ENCODE measurements at places on chromosomes 2 and 18.

DNA sequence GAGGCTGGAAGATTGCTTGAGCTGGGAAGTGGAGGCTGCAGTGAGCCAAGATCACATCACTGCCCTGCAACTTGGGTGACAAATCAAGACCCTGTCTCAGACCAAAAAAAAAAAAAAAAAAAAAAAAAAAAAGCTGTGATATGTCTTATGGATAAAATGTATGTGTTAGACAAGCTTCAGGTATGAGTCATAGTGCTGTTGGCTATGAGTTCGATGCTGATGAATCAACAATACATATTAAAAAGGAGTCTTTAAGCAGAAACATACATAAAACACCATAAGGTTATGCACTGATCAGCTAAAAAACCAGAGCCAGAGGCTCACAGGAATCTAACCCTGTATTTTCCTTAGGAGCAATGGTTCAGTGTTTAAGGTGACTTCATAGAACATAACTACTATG lies 332.3 kb downstream of the NCKAP5 start:
- DNase-seq = no peak

DNA sequence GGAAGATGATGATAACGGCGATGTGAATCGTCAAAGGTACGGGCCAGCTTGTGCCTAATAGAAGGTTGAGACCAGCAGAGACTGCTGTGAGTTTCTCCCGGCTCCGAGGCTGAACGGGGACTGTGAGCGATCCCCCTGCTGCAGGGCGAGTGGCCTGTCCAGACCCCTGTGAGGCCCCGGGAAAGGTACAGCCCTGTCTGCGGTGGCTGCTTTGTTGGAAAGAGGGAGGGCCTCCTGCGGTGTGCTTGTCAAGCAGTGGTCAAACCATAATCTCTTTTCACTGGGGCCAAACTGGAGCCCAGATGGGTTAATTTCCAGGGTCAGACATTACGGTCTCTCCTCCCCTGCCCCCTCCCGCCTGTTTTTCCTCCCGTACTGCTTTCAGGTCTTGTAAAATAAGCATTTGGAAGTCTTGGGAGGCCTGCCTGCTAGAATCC lies 3.0 kb downstream of the FZD7 start:
- DNase-seq = no peak

GRCh38 chr18:51157215-51157614 lies 40.3 kb downstream of the MEX3C start:
- no peak for DNase-seq

DNA sequence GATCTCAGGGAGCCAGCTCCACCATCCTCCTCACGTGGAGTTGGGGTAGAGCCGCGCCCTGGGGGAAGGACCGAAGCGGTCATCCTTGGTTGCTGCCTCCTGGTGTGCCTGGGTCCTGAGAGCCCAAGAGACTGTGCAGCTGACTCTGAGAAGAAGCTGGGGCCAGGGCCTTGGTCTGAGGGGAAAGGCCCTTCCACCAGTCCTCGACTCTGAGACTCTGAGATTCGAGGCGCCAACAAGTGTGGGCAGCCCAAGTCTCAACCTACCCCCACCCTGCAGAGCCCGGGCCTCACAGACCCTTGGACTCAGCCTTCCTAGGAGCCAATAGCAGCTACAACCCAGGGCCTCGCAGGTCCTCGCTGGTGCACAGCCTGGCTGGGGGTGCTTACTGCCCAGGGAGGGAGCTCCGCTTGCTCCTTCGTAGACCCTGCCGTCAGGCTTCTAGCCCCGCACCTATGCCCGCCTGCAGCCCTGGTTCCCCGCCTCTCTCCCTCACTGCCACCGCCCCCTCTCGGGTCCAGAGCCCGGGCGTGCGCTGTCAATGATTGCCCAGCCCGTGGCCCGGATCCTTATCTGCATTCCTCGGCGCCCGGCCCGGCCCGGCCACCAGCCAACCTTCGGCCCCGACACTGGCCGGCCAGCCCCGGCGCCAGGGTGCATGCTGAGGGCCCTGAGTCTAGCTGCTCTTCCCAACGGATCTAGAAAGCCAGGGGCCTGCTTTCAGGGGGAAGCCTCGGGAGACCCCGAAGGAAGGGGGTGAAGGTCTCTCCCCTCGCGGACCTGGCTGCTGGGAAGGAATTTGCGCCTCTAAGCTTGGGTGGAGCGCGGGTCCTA lies 2.0 kb downstream of the IHH start:
- no peak for DNase-seq

DNA sequence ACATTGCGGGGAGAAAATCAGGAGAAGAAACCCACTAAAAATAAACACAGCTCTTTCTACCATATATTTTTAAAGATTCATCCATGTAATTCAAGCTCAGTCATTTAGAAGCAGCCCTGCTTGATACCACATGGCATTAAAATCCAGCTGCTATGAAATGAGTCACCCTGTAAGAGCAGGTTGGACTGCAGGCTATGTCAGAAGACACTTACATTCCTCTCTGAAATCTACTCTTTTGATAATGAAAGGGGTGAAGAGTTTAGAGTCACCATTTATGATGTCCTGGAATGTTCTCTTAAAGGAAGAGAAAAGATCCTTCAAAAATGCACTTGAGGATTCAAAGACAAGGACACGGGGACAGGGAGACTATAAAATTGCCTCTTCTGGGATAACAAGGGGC lies 100.6 kb upstream of the APCDD1 start:
- DNase-seq = no peak

- no peak for DNase-seq
Measured at GRCh38 chr2:232478571-232479340, 8.9 kb downstream of the ECEL1 start.

DNA sequence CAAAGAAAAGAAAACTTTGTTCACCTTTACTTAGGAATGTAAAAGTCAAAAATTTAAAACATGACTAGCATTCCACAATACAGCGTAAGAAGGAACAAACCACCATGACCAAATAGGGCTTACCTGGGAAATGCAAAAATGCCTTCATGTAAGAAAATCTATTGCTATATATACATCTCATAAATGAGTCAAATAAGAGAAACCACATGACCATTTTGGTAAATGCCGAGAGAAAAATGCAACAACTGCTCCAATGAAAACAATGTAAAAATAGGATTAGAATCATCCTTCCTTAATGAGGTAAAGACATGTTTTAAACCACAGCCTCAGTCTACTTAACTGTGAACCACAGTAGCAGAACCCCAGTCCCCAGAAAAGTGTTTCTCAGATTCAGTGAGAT lies 49.4 kb downstream of the TGOLN2 start:
- DNase-seq = no peak

- no peak for DNase-seq
Measured at GRCh38 chr2:182655750-182656149, 60.3 kb upstream of the DNAJC10 start.

DNA sequence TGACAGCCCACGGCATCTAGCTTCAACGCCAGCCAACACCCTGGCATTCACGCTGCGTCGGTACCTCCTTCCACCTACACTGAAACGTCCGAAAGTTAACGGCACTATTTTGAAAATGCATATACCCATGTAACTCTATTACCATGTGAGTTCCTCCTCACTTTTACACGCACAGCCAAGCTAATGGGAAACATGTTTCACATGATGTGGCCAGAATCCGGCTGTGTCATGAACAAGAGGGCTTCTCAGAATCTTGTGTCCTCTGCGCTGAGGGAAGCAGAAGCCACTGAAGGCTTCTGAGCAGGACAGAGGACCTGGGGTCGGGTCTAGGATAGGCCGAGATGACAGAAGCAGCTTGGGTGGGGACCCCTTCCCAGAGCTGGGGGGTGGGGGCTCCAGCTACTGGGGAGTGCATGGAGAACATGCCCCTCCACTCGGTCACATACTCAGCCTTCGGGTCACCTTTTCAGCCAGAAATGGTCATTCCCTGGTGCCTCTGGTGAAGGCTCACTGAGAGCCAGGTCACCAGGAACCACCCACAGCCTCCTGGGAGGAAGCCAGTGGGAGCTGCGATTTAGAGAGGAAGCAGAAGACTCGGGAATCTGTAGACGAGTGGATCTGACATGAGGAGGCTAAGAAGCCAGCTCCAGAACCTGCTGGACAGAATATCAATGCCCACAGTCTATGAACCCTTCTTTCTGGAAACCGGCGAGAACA lies 41.5 kb downstream of the HDAC4 start:
- DNase-seq = no peak

DNA sequence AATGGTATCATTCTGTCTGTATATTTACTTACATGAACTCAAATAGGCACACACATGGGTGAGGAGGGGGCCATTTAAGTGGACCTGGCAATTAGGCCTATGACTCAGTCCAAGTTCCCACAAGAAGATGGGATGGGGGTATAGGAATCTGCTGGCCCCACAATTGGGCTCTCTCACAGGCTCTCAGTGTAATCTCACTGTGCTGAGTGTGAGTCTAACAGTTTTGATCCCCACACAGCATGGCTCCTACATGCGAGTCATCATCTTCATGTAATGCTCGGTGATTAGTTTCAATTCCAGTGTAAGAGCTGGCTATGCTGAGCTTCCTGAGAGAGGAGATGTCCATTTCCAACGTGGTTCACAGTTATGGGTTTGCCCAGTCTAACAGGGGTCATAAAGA lies 114.0 kb downstream of the GATA6 start:
- no peak for DNase-seq

DNA sequence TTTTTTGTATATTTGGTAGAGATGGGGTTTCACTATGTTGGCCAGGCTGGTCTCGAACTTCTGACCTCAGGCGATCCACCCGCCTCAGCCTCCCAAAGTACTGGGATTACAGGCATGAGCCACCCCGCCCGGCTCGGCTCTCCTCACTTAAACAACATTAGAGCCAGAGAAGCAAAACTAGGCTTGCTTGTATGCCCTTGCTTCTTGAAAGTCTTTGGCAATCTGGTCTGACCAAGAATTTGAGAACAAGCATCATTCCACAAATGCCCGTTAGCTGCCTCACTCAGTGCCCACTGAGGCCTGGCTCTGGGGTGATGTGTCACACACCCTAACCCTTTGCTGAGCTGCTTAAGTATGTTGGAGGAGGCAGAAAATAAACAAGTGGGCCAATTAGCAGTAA lies 33.5 kb downstream of the SOWAHC start:
- DNase-seq = no peak

- DNase-seq = no peak
Measured at GRCh38 chr2:234142530-234142929, 92.0 kb downstream of the SPP2 start.

DNA sequence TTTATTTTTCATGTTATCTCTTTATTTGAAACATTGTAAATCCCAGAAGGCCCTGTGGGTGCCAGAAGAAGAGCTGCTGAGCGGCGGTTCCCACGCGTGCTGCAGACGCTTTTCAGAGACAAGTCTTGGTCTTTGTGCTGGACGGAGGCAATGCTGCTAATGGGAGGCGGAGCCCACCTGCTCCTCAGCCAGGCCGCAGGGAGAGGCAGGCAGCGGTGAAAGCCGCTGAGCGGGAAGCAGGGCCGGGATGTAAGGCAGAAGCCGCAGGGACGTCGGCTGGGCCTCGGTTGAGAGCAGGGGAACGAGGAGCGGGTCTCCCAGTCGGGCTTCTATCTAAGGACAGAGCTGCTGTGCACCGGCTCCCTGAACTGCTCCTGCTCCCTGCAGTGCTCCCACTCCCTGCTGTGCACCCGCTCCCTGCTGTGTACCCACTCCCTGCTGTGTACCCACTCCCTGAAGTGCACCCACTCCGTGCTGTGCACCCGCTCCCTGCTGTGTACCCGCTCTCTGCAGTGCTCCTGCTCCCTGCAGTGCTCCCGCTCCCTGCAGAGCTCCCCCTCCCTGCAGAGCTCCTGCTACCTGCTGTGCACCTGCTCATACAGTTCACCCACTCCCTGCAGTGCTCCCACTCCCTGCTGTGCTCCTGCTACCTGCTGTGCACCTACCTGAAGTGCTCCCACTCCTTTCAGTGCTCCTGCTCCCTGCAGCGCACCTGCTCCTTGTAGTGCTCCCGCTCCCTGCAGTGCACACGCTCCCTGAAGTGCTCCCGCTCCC lies 16.4 kb downstream of the TMEM18 start:
- DNase-seq = no peak

GRCh38 chr2:135997380-135997779 lies 12.0 kb upstream of the DARS1 start:
- no peak for DNase-seq

DNA sequence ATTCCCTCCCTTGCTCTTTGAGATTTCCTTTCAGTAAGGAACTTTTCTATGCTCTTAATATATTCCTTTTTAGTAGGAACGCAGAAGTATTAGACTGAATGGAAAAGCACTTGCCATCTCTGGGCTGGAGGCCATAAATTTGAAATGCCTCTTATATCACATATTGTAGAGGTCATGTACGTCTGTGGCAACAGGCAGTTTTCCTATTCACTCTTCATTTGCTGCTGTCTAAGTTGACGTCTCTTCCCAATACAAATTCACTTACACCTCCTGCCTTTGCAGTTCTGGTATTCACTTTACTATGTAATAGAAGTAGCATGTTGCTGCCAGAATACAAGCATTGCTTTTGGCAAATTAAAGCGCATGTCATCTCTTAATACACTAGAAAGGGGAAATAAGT lies 34.7 kb downstream of the MGAT4A start:
- DNase-seq = no peak

GRCh38 chr18:32478807-32479206 lies 8.1 kb upstream of the GAREM1 start:
- DNase-seq = no peak

DNA sequence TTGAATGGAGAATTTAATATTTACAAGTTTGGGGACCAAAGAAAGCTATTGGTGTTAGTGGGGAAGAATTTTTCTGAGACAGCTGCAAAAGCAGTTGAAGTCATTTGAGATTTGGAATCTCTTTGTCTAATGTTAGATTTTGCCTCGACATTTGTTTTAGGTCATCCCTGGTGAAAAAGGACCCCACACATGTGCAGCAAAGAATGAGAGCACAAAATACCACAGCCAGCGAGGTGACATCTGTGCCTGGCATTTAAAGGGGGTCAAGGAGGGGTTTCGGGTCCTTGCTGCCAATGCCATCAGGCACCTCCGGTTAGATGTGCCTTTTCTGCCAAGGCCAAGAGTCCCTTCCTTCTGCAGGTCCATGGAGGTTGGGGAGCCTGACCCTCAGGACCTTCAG lies 173.3 kb downstream of the TRIB2 start:
- DNase-seq = no peak

DNA sequence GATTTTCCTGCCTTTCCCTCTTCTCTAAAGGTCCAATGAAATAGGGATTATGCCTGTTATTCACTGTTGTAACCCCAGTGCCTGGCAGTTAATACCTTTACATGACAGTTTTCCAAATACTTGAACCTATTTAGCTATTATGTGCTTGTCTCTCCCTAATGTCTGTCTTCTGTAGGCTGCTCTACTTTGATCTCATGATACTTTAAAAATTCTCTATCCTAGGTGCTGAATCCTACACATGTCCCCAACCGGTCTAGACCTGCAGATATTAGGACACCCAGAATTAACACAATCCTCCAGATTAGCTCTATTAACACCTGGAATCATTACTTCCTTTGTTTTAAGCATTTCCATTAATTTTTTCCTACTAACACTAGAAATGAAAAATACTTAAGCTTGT lies 7.3 kb downstream of the CEBPZ start:
- DNase-seq = no peak

DNA sequence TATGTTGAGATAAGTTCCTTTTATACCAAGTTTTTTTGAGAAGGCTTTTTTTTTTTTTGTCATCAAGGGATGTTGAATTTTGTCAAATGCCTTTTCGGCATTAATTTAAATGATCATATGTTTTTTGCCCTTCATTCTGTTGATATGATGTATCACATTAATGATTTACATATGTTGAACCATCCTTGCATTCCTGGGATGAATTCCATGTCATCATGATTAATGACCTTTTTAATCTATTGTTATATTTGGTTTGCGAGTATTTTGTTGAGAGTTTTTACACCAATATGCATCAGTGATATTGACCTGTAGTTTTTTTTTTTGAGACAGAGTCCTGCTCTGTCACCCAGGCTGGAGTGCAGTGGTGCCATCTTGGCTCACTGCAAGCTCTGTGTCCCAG lies 585.7 kb upstream of the FANCL start:
- no peak for DNase-seq

GRCh38 chr18:56309104-56309503 lies 329.3 kb downstream of the TXNL1 start:
- no peak for DNase-seq
